NCI-H1930 (cell line): ENCODE measurements at places on chromosomes 16 and 17.

DNA sequence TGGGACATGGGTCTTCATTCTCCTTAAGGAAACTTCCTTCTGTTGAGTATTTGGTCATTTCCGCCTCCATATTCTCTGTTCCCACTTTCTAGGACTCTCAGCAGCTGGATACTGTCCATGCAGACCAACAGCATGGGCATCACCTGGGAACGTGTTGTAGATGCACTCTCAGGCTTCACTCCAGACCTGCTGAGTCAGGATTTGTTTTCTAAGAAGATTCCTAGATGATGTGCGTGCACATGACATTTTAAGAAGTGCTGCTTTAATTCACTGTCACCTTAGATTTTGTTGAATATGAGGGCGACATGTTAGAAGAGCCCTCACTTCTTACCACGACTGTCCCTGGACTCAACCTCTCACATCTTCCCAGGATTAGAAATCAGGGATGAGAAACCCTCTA, 10.0 kb upstream of the SDK2 start:
- no peak for DNase-seq

DNA sequence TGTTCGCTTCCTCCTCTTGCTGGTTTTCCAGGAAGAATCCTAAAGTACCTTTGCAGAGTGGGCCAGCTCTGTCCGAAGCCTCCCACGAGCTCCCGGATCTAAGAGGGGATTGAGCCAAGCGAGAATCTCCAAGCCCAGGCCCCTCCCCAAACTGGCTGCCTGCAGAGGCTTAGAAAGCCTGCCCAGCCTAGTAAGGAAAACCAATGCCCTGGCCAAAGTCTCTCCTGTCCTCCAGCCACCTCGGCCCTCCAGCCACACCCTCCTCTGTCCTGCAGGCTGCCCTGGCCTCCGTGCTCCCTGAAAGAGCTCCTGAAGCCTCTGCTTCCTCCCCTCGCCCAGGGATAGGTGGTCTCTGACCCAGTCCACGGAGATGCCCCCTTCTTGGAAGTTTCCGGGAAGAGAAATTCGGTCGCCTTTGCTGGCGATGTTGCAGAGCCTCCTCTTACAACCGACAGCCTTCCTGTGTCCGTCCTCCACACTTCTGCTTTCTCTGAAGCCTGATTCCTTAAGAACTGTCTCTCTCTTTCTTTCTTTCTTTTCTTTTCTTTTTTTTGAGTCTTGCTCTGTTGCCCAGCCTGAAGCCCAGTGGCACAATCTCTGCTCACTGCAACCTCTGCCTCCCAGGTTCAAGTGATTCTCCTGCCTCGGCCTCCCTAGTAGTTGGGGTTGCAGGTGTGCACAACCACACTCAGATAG, 54.9 kb upstream of the TOB1 start:
- no peak for DNase-seq

DNA sequence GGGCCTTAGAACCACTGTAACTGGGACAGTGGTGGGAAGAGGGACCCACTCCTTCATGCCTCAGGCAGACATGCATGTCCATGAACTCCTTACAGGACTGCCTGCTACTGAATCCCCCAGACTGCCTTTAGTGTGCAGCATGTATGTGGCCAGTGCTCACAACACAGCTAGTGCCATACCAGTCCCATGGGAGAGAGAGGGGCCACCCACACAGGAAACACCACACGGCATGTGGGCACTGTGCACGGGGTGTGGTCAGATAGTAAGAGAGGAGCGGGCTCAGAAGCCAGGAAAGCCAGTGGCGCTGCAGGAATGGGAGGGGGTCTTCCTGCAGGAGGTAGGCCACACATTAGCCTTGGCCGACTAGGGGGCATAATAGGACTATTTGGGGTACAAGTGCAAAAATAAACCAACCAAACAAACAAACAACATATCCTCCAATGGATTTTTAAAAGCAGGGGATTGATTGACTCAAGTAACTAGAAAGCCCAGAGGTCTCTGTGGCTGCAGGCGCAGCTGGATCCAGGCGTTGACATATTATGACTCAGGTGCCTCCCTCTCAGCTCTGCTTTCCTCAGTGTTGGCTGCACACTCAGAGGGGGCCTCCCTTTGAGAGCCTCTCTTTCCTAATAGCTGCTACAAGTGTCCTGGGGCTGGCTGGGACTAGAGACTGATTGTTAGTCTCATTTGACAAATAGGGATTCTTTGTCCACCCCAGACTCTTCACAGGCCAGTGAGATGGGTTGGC, 104.4 kb downstream of the AMFR start:
- no peak for DNase-seq

DNA sequence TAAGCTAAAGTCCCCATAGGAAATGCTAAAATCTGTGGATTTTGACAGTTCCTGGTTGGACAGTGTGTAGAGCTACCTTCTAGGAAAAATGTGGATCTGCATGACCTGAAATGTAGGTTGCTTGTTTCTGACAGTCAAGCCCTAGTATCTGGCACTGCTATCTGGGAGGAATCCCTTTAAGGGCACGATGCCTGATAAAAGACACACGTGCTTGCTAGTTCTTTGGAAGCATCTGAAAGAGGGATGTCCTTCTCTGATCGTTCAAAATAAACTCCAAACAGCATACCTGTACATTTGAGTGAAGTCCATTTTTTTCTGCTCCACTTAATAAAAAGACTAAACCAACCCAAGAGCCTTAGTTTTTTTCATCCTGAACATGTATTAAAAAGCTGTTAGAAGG, 101.3 kb downstream of the CDK5R1 start:
- no peak for DNase-seq

DNA sequence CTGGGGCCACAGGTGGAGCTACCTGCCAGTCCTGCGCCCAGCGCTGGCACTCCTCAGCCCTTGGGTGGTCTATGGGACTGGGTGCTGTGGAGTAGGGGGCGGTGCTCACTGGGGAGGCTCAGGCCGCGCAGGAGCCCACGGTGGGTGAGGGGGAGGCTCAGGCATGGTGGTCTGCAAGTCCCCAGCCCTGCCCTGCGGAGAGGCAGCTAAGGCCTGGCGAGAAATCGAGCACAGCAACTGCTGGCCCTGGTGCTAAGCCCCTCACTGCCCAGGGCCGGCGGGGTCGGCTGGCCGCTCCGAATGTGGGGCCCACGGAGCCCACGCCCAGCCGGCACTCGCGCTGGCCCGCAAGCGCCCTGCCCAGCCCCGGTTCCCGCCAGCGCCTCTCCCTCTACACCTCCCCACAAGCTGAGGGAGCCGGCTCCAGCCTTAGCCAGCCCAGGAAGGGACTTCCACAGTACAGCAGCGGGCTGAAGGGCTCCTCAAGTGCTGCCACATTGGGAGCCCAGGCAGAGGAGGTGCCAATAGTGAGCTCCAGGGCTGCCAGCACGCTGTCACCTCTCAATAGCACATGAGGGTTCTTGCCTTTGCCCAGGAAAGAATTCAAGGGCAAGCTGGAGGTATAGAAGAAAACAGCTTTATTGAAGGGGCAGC, 11.0 kb upstream of the EEF2KMT start:
- DNase-seq: no peak

DNA sequence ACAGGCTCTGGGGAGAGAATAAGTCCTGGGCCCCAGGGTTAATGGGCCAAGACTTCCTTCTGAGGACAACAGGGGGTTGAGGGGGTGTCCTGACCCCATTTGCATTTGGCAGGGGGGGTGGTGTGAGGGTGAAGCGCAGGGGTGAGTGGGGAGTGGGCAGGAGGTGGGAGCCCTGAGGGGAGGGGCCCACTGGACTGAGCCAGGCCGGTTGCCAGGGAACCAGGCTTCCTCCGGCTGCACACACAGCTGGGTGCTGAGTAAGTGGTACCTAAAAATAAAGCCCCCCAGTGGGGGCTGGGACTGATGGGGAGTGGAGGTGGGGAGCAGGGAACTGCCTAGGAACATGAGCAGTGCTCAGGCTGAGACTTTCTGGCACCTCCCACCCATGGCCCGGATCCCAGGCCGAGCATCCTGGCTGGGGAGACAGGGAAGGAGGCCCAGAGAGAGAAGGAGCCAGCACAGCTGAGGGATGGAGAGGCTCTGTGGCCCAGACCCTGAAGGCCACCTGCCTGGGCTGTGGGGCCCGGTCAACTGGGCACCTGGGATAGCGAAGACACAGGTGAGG, 7.5 kb upstream of the RASD1 start:
- DNase-seq: no peak

DNA sequence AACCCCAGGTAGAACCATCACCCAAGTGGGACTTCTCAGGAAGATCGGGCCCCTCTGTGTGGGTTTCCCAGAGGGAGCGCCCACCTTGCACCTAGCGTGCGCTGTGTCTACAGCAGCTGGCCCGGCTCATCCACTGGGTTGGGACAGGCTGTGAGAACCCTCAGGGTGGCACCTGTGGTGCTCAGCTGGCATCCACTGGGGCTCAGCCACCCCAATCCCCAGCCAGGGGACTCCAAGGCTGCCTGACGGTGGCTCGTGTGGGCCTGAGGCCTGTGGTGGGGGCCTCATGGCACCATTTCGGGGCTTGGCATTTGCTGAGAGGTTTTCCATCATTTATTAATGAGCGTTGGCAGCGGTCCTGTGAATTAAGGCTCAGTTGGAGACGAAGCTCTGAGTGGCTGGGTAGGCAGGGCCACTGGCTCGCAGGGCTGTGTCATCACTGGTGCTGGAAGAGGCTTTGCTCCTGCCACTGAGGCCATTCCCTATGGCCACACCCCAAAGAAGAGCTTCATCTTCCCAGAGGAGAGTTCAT, 28.5 kb downstream of the CACNG4 start:
- DNase-seq: no peak

GRCh38 chr17:55582897-55583296, 71.6 kb upstream of the SMIM36 start:
- no peak for DNase-seq

DNA sequence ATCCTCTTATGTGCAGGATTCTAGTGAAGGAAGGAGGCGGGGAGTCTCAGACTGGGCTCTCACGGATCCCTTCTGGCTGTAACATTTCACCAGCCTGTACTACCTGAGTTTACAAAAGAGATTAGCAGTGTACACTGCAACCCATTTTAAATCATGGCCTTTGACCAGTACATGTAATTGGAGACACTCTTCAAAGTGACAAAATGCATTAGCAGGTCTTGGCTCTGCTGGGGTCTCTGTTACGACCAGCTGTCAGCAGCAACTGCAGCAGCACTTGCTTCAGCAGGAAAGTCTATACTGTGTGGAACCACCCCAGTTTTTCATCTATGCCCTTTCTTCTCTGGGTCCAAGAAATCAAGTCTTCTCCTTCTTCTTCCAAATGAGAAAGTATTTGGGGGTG, 322.8 kb upstream of the ASIC2 start:
- DNase-seq: no peak

GRCh38 chr16:70582280-70582978, 58.8 kb downstream of the SF3B3 start:
- DNase-seq: no peak

GRCh38 chr17:67471118-67471517, 94.0 kb downstream of the PITPNC1 start:
- DNase-seq: no peak

GRCh38 chr16:78096386-78096785, 3.1 kb upstream of the WWOX start:
- DNase-seq: no peak

GRCh38 chr16:81945665-81946064, 65.6 kb downstream of the SDR42E1 start:
- no peak for DNase-seq

DNA sequence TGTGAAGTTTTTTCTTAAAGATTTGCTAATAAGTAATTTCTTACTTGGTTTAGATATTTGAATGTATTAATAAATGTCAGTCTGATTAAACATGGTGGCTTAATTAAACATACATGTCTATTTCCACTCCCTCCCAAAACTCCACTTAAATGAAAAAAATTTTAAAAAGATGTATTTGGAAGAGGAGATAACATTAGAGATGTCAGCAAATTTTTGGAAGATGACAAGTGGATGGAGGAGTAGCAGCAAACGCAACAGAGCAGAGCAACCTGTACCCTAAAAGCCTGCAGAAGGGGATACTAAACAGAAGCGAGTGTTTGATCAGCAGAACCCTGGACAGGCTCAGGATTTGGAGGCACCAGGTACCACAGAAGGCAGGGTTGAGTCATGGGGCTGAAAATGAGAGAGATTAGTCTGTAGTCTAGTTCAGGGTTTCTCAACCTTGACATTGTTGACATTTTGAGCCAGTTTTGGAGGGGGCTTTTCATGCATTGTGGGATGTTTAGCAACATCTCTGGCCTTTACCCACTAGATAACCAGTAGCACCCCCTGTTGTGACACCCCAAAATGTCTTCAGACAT, 17.8 kb downstream of the LUC7L3 start:
- no peak for DNase-seq

- no peak for DNase-seq
These were observed 69.5 kb downstream of the HLF start for GRCh38 chr17:55334285-55334684.

DNA sequence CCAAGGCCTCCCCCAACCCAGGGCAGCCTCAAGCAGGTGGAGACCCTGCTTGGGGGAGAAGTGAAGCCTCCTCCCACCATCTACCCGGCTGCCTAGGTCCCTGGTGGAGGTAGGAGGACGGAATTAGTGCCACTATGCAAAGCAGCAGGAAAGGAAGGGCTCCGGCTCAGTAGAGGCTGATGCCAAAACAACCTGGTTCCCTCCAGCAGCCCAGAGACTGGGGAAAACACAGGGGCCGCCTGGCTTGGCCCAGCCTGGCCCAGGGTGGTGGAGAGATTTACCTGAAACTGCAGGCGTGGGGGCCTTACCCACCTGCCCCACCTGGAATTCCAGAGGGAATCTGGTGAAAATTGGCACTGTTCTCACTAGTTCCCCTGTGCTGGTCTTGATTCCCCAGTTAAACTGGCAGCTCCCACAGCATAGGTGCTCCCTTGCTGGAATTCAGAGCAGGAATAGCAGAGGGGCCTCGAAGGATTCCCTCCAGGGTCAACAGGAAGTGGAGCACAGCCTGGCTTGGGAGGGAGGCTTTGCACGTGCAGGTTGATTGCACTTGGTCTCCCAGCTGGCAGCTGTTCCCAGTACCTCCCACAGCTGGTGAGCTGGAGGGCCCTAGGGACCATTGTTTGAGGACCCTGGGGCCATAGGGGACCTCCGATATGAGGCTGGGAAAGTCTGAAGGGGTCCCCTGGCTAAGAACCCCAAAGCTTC, 4.5 kb downstream of the CD79B start:
- DNase-seq: no peak

DNA sequence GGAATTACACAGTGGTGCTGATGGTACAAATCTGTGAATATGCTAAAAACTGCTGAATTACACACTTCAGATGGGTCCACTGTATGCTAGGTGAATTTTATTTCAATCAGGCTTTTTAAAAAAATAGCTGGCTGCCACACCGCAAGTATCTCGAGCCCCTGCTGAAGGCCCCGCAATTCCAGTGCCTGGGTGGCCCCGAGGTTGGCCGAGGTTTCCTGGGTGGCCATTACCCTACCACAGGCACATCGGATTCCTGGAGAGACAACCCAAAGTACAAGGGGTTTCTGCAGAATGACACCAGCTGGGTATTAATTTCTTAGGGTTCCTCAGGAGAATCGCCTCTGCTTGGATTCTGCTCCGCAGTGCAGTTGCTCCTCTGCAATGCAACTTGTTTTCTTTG, 127.8 kb downstream of the C16orf95 start:
- no peak for DNase-seq

GRCh38 chr16:73036074-73036826, 11.7 kb downstream of the ZFHX3 start:
- DNase-seq: no peak

- DNase-seq: no peak
These were observed 16.8 kb upstream of the EMP2 start for GRCh38 chr16:10597187-10597601.
